Activated gamma-delta T cell treated with Interleukin-2 at 50 U/mL for 16 hours (primary cell): ENCODE measurements at places on chromosomes 16 and 17.

DNA sequence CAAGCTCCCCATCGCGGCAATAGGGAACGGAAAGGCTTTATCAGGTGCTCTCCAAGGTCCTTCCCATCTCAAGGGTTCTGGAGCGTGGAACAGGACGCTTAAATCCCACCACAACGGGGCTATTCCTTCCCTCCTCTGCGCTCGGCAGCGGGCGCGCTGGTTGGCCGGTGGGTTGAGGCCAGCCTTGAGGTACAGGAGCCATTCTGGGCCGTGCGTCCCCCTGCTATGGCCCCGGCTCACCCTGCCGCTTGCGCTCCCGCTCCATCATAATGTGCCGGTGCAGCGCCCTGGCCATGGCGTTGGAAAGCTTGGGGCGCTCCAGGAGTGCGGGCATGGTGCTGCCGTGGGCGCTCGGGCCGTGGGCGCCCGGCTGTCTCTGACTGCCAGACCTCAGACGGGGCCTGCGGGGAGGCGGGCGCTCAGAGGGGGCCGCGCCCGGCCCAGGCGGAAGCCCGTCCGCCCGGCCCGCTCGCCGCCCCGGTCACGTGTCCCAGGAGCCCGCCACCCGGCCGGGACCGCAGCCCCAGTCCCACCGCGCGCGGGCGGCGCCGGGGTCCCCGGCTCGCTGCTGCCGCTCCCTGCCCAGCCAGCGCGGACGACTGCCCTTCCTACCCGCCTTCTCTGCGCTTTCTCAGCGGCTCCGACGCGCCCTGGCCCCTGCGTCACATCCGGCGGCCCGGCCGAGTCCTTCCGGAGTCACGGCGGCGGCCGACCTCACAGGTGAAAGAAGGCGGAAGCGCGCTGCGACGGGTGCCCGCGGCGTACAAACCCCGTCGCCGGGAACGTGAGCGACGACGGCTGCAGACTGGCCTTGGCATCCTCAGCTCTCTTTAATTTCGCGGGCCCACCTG, at the start of gene GPS2:
TSS of gene GPS2 (minus strand) at position 642 of the 851 bp plus-strand sequence. CDS start at position 334, 308 bp downstream.
- DNase-seq = peak; percentile 92

- no peak for DNase-seq
Observed at GRCh38 chr17:29126268-29126930, 53.8 kb downstream of the MYO18A start.

DNA sequence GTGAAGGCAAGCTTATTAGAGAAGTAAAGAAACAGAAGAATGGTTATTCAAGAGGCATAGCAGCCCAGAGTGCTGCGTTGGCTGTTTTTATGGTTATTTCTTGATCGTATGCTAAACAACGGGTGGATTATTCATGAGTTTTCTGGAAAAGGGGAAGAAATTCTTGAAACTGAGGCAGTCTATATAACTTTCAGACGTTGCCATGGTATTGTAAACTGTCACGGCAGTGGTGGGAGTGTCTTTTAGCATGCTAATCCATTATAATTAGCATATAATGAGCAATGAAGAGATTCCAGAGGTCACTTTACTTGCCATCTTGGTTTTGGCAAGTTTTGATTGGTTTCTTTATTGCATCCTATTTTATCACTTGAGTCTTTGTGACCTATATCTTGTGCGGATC, 17.4 kb upstream of the MILR1 start:
- no peak for DNase-seq

GRCh38 chr16:46717692-46718091, 28.2 kb downstream of the ORC6 start:
- DNase-seq = no peak

DNA sequence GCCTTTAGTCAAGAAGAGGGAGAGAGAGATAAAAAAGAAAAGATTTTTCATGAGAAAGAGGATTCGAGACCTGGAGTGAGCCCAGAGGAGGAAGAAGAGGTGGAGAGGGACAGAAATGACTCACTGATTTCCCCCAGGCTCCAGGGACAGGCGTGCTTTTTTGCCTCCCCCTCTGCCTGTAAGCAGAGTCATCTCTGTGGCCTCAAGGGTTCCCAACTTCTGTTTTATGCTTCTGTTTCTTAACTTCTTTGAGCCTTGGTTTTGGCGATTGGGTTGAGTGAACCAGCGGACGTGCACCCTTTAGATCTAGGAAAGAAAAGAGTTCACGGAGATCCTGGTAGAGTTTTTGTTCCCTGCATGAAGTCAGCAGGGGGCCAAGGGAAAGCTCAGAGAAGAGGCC, 147.9 kb upstream of the NOL11 start:
- no peak for DNase-seq

- no peak for DNase-seq
Observed at GRCh38 chr16:25895380-25895779, 203.6 kb downstream of the HS3ST4 start.

DNA sequence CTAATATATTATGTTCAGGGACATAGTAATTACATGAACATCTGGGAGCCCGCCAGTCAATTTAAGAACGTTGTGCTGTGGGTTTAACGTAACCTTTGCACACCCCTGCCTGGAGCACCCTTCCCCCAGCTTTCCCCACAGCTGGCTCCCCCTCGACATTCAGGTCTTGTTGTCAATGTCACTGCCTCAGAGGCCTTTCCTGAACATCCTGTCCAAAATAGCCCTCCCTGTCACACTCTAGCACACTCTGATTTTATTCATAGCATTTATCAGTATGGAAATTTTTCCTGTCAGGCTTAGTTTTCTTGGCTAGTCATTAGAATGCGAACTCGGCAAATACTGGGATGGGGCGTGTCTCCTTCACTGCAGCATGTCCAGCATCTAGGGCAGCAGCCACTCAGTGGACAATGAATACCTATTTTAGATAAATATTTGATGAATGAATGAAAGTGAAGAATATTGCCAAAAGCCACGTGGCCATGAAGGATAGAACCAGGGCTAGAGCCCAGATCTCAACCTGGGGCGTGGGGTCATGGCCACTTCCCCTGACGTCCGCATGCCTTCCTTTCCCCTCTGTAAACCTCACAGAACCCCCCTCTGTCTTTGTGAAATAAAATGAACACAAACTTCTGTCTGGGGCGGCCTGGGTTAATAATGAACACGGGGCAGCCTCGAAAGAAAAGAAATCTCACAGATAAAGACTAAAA, 10.5 kb downstream of the PIK3R6 start:
- no peak for DNase-seq

DNA sequence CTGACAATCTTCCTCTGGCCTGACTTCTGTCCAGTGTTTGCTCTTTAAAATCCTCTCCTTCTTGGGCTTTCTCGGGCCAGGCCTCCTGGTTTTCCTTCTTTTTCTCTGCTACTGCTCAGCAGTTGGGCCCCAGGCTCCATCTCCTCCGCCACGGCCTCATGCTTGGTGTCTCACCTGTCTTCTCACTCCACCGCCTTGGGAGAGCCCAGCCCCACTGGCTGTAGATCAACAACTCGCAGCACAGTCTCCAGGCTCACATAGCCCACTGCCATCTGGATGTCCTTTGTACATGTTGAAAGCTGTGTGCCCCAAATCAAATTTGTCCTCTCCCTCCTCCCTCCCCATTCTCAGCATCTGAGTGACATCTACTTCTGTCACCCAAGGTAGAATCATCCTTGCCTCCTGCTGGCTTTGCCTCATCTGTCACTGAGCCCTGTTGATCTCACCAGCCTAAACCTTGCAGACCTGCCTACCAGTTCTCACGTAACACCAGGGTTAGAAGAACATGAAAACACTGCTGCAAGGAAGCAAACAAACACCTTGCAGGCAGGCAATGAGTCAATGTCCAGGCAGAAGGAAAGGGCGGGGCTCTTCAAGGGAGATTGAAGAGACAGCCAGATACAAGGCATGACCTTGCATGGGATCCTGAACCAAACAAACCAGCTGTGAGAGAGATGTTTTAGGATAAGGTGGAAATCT, 103.2 kb upstream of the SMURF2 start:
- no peak for DNase-seq

GRCh38 chr17:69608808-69609472, 194.4 kb downstream of the MAP2K6 start:
- DNase-seq = no peak

- peak; percentile 39 for DNase-seq
Observed at GRCh38 chr16:68069511-68070248, 15.5 kb upstream of the NFATC3 start.

DNA sequence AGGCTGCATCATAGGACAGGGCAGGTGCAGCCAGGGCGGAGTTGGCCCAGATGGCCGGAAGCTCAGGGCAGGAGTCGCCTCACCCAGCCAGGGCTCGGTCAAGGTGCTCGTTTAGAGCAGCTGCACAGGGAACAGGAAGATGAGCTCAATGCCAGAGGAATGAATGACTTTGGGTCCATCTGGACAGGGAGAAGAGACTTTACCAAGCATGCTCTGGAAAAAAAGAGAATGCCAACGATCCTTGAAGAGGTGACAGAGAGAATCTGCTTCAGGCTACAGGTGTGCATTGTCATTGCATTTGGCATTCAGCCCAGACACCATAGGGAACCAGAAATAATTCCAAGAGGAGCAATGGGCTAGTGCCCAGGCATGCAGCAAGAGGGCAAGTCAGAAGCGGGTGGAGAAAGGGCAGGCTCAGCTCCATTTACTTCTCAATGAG, 6.7 kb upstream of the MPP3 start:
- no peak for DNase-seq

GRCh38 chr16:48605518-48606110, 4.4 kb downstream of the N4BP1 start:
- DNase-seq = no peak

- no peak for DNase-seq
Observed at GRCh38 chr17:7019839-7020519, 2.9 kb upstream of the BCL6B start.

DNA sequence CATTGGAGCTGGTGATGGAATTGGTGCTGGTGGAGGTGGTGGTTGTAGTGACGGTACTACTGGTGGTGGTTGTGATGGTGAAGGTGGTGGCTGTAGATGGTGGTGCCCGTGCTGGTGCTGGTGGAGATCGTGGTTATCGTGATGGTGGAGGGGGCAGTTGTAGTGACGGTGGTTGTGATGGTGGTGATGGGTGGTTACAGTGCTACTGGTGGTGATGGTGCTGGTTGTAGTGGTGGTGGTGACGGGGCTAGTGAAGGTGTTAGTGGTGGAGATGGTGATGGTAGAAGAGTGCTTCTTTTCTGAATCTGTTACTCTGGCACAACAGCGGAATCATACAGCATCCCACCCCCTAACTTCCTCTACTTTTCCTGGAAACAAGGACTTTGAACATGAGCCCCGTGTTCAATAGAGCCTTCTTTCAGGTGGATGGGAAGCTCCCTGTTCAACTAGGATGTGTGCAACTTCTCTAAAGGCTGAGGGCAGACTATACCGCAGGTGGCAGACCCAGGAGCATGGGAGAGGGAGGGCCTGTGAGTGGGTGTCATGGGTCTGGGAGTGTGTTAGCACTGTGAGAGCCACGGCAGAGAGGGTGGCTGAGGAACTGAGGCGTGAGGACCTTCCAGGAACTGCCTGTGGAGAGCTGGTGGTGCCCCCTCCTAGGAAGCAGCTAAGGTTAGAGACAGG, 8.2 kb downstream of the TBX21 start:
- no peak for DNase-seq

- no peak for DNase-seq
Observed at GRCh38 chr16:66714654-66715307, 18.2 kb upstream of the CMTM4 start.

DNA sequence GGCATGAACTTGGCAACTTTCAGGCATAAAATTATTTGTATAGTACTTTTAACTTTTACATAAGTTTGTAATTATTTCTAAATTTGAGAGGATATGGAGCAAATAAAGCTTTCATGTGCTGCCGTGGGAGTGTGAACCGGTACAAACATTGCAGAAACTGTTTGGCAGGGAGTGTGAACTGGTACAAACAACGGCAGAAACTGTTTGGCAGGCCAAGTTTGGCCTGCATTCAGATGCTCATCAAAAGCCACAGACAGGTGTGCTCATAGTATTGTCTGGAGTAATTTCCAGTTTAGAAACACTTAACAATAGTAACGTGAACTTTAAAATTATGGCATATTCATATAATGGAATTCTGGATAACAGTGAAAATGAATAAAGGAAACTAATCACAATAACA, 73.8 kb upstream of the ATP2A3 start:
- no peak for DNase-seq

DNA sequence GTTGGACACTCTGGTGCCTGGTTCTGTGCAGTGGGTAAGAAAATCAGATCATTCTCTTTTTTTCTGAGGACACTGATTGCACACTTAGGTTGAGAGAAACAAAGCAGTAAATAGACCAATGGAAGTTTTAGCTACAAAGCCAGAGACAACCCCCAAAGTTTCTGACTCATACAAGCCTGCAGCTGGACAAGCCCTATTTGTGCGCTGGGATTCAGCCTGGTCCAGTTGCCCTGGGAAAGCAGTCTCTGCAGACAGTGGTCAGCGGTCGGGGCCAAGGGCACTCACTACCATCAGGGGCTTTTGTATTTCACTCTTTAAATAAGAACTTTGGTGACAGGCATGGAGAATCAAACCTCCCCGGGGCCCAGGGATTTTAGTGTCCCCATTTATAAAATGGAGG, 6.0 kb upstream of the RHBDL3 start:
- no peak for DNase-seq
